ENCODE measurements at places on chromosomes 7 and 10.

- DNase-seq: peak; percentile 61
These were observed 47.1 kb upstream of the UCN3 start for GRCh38 chr10:5317547-5318107.

- no peak for DNase-seq
These were observed 3.3 kb upstream of the NPTX2 start for GRCh38 chr7:98613601-98614425.

GRCh38 chr10:3877211-3878000, 92.4 kb upstream of the KLF6 start:
- DNase-seq: no peak

- no peak for DNase-seq
These were observed 106.7 kb downstream of the CACNB2 start for GRCh38 chr10:18246967-18247366.

- DNase-seq: no peak
These were observed 175.6 kb downstream of the TCF7L2 start for GRCh38 chr10:113125612-113126011.
